ENCODE measurements at places on chromosomes 1 and 21. TPM values are rescaled to one million over a fixed set of nuclear protein-coding genes. Genes with fewer than 3 reads are reported as not detected.
A peak's percentile ranks its signal among the peaks of the same experiment; 100 is the strongest.

Gene GPR37L1
- total RNA-seq, result not detected

Gene LCE6A
- total RNA-seq, result not detected

Gene CELA2A
- not detected for total RNA-seq

Gene RPE65
- under 0.01 TPM for total RNA-seq

Gene ETNK2
- total RNA-seq, result 24.7 TPM

Gene MX2
- 0.54 TPM for total RNA-seq

Gene NR5A2
- under 0.01 TPM for total RNA-seq

Gene NOC2L
- 105 TPM for total RNA-seq

Gene TAL1
- total RNA-seq, result not detected

GRCh38 chr1:81836007-81836626 is 35.4 kb downstream of the ADGRL2 start:
- DNase-seq, result peak; percentile 3

GRCh38 chr1:234188454-234188792 is 184.8 kb upstream of the COA6 start:
- no peak for DNase-seq

- DNase-seq, result peak; percentile 10
Observed at GRCh38 chr21:30340714-30341573, 3.5 kb upstream of the KRTAP27-1 start.

DNA sequence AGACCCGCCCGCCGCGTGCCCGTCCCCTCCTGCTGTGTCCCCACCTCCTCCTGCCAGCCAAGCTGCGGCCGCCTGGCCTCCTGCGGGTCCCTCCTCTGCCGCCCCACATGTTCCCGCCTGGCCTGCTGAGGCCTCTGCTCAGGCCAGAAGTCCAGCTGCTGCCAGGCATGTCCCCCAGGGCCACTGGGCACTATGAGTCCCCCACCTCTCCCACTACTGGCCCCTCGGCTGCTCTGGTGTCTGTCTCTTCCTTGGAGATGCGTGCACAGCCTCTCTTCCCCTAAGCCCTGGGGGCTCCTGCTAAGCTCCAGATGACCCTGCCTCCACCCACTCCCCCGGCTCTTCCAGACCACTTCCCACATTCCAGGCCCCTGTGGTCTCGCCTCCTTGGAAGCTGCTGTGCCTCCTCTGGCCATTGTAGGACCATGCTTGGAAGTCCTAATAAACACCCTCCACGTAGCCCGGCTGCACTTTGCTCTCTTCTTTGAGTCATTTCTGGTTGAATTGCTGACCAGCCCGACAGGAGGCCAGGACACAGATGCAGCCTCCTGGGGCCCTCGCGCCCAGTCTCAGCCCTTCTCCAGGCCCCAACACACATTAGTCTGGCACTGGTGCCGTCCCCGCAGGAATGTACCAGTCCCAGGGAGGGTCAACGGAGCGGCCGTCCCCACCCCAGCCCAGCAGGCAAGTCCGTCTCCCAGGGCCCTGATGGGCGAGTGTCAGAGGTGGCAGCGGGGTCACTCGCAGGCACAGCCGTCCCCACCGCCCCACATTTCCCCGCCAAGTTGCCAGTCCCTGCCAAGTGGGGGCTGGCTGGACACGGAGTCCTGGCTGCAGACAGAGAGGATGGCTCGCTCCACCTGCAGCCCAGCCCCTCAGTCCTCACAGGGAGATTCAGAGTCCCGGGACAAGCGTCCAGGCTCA is 1.1 kb downstream of the KRTAP10-12 start:
- no peak for DNase-seq

DNA sequence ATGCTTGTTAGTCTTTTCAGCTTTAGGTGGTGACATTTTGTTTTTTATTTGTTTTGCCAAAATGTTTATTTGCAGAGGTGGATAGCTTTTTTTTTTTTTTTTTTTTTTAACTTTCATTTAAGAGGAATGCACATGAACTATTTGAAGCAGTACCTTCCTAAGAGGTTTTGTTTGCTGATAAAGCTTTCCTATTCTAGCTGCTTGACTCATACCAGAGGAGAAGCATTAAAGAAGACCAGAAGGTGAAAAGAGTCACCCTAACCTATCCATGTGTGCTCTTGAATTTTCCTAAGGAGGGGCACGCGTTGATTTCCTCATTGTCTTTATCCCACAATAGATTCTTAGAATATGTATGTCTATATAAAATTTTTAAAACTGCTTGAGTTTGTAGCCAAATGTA is 57.7 kb downstream of the PRDM2 start:
- DNase-seq, result no peak

DNA sequence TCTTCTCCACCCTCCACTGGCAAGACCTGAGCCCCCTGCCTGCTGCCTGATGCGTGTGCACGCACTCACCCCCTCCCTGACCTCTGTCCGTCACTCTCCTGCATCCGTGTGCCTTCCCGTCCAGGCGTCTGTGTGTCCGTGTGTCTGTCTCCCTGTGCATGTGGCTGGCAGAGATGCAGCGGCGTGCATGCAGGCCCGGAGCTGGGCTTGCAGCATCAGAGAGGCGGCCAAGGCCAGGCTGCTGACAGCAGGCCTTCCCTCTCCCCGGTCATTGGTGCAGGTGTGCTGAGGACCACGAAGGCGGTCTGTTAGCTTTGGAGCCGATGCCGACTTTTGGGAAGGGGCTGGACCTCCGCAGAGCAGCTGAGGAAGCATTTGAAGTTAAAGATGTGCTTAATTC is 22.8 kb upstream of the ARHGEF16 start:
- no peak for DNase-seq

GRCh38 chr1:160651433-160652064 is 4.7 kb upstream of the SLAMF1 start:
- no peak for DNase-seq

DNA sequence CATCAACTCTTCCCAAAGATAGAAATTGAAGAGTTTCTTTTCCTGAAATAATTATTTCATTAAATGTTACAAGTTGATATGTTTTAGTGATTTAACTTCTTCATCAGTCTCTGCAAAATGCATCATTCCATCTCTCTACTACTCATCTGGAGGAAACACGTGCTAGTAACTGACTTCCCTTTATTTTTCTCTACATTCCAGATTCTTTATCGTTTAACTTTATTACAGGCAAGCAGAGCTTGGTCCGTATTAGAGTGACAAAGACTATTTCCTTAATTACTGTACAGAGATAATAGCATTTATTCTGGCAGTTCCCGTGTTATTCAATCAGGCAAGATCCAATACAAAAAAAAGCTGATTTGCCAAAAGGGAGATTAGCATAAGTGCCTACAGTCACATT is 88.6 kb downstream of the TM2D1 start:
- DNase-seq, result no peak

DNA sequence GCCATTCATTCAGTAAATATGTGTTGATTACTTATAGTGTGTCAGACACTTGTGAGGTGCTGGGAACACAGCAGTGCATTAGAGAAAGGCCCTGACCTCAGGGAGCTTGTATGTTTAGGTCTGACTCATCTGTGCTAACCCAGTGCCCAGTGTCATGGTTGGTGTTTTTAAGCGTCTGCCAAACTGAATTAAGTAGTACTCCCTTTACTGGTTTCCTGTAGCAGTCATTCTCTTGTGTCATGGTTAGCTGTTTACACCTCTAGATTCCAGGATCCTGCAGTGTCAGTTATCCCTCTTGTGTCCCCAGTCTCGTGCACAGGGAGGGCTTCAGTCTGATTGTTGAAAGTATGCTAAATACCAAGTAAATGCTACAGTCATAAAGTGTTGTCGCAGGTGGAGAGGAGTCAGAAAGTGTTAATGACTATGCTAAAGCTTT is 14.2 kb downstream of the UCK2 start:
- peak; percentile 75 for DNase-seq

DNA sequence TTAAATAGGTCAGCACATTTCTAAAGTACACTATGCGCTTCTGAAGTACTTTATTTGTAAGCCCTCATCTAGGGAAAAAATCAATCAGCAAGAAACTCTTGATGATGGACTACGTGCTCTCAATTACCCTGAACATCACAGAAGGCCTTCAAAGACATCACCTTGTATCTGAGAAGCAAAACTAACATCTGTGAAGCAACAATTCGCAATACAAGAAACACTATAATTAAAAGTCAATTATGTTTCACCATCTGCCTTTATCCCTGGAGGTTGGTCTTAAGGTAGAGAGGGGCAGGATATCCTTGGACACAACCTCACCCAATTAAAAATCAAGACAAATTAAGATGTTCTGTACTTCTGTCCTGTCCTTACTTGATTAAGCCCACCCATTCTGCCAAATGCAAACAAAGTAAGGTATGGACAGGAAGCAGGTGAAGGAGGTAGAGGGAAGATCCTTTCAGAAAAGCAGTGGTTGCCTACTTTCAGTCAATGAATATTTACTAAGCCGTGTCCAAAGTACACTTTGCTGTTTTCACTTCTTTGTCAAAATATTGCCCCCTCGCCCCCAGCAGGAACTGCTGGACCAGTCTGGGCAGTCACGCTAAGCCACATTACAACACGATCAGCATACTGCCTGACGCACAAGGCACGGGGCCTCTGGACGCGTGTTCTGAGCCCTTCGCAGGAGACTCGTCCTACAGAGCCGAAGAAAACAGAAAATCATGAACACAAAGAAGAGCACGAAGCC is 887 bp downstream of the SLC19A2 start:
- DNase-seq, result peak; percentile 82

- no peak for DNase-seq
Observed at GRCh38 chr1:7583291-7584096, 187.6 kb upstream of the VAMP3 start.

GRCh38 chr1:36352910-36353878 is 29.7 kb upstream of the EVA1B start:
- peak; percentile 79 for DNase-seq

- peak; percentile 88 for DNase-seq
Observed at GRCh38 chr1:177975588-177976495, 6.0 kb upstream of the SEC16B start.

DNA sequence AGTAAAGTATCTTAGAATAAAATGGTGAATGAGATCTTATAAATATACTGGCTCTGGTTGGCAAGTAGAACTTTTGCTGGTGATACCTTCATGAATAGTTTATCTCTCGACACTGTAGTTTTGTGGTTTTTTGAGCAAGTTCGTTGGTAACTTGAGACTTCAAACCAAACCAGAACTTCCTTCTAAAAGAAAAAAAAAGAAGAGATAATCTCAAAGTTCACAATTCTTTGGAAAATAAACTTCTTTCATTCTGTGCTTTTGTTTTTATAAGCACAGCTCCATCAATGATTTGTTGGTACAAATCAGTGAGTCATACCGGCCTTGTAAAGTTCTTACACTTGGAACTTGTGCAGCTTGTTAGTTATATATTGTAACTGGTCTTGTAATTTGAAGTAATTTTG is 2.3 kb downstream of the HIPK1 start:
- peak; percentile 83 for DNase-seq

- DNase-seq, result no peak
Observed at GRCh38 chr1:240001177-240001740, 90.4 kb upstream of the FMN2 start.

- DNase-seq, result no peak
Observed at GRCh38 chr1:238257018-238257621, 366.4 kb upstream of the ZP4 start.

DNA sequence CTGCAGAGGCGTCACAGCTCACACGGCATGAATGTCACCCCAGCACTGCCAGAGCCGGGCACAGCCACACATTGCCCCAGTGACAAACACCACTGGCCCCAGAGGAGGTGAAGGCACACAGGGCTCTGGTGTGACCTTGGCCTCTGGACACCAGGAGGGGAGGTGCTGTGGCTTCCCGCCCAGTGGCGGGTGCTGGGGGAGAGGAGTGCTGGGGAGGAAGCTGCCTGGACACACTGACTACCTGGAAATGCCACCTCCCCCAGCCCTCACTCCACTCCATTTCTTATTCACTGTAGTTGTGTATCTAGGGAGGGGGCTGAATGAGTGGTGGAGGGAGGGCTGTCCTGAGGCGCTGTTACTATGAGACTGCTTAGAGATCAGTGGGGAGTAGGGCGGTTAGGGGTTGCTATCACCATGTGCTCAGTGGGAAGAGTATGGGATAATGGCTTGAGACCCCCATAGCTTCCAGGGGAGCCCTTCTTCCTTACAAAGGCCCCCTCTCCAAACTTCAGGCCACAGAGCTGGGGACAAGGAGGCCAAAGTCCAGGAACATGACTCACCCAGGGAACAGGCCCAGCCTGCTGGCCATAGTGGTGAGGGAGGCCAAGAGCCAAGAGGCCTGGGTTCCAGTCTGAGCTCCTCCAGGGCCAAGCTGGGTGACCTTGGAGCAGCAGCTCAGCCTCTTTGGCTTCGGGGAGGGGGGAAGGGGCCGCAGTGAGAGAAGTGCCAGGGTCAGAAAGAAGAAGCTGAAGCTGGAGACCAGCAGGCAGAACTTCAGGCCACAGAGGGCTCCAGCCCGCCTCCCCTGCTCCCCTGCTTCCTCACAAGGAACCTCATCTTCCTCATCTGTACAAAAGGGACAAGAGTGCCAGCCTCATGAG is 40.1 kb downstream of the AHDC1 start:
- DNase-seq, result peak; percentile 46

- DNase-seq, result no peak
Observed at GRCh38 chr21:29961291-29962027, 21.7 kb upstream of the GRIK1 start.

DNA sequence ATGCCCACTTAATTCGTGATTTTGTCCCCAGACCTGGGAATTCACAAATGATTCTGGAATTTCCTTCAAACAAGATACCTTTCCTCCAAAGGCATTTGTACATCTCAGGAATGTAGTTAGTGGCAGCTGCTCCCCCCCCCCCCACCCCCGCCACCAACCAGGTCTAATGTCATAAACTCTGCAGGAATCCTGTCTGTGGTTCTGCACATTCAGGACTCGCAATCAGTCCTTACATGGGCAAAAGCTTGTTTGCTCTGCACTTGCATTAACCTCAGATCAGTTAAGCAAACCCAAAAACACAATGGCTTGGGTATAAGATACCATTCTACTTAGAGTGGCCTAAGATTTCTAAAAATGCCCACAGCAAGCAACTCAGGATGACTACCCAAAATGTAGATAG is 143.8 kb downstream of the TGFB2 start:
- peak; percentile 22 for DNase-seq

GRCh38 chr21:34372321-34372720 is 3.0 kb upstream of the SMIM11 start:
- no peak for DNase-seq

GRCh38 chr1:200673952-200674823 is 4.5 kb upstream of the DDX59 start:
- DNase-seq, result peak; percentile 75
